ENCODE measurements at places on chromosomes 5 and 9.

DNA sequence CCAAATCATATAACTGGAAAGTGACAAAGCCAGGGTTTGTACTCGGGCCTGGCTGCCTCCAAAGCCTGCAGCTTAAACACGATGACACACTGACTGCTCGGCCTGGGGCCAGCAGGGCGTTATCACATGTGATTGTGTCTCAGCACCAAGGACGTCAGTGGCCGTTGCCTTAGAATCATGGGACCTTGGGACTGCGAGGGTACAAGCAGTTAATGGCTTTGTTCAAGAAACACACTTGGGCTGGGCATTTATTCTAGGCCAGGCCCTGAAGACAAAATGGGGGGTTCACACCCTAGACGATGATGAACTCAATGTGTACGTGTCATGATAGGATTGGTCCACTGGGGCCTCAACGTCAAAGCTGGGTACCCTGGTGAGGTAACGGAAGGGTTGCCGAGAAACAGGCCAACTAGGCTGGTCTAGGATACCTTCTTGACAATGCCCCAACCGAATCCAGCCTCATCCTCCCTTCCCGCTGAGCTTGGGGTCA lies 13.0 kb downstream of the SH3PXD2B start:
- no peak for DNase-seq

DNA sequence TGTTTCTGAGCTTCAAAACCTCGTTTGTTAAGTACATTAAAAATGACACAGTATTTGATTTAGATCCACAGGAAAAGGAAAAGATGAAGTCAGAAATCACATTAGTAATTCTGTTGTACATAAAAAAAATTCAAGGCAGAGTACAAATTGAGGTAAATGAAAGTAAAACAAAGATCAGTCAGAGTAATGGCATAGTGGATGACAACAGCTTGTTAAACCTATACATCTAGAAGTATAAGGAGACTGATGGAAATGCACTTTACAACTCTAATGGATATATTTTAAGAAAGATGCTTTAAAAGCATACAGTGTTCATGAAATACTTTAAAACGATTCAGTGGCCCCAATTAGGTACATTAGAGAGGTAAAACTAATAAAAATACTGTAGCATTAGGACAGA lies 631.3 kb upstream of the SEMA6A start:
- no peak for DNase-seq

DNA sequence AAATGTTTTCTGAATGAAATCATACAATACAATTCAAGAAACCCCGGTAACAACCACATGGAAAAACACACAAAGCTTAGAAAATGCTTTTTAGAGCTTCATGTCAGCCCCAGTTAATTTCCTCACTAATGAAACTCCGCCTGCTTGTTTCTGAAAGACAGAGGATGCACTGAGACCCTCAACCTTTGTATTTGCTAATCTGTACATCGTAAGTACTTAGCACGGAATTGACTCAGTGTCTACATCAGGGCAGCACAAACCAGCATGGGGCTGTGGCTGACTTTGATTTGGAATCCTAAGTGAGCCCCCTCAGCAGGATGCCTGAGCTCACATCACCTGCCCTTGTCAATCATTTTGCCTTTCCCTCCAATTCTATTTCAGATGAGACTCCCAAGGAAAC lies 499.1 kb upstream of the MPDZ start:
- no peak for DNase-seq

GRCh38 chr5:169935762-169936161 lies 44.5 kb downstream of the INSYN2B start:
- DNase-seq, result no peak

DNA sequence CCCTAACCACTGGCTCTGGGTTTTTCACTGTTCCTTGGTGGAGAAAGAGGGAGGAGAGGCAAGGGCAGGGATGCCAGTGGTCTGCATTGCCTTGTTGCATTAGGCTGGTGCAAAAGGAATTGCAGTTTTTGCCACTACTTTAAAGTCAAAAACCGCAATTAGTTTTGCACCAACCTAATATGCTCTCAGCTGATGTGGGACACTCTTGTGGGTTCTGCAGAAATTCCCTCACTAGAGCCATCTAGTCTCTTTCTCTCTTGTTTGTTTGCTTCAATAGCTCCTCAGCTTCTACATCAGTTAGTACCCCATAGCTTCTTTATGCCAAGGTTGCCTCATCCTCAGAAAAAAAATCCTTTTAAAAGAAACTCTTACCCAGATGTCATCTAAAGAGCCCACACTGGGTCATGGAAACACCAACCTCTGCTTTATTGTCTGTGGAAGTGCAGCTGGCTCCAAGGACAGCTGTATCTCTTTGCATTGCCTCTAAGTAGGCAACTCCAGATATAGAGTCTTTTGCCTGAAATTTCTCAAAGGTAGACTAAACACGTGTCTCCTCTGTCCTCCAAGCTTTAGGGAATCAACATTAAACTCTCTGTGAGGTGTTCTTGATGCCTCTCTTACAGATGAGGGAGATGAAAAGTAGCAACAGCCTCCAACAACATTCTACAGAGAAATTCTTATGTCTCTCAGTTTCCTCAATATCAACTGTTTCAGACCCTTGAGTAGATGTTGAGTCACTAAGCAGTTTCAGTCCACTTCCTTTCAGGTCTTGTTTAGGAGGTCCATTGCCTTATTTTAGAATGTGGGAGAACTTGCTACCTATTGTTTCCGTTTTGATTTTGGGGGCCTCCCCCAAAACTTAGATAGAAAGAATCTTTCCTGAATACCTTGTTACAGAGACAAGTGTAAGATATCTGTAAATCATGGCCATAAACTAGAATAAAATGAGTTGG lies 84.9 kb upstream of the MEF2C start:
- no peak for DNase-seq

- no peak for DNase-seq
Measured at GRCh38 chr5:174281089-174281760, 235.7 kb downstream of the NSG2 start.

DNA sequence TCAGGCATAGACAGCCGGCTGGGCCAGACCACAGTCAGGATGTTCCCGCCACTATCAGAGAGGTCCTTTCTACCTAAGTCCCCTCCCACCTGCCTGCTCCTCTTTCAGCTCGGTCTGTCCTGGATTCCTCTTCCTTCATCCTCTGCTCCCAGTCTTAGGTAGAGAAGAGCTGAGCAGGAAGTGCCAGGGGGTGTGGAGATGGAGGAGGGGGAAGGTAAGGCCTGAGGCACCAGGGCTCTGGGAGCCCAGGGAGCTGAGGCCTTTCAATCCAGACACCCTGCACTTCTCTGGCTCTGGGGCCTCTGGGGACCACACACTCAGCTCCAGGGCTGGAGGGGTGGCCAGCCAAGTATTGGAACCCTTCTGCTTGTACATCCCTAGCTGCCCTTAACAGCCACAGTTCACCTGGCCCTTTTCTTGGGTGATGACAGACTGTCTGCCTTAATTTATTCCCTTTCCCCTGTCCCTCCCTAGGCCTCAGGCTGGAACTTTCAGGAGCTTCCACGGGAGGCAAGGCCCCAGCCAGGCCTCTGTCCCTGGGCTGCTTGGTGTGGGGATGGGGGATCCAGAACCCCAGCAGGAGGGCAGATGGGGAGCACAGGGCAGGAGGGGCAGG lies 15.6 kb downstream of the IRF1 start:
- DNase-seq, result no peak

GRCh38 chr5:36683821-36684434 lies 77.5 kb downstream of the SLC1A3 start:
- DNase-seq, result no peak

- no peak for DNase-seq
Measured at GRCh38 chr9:131619680-131620079, 74.4 kb downstream of the PRRT1B start.

DNA sequence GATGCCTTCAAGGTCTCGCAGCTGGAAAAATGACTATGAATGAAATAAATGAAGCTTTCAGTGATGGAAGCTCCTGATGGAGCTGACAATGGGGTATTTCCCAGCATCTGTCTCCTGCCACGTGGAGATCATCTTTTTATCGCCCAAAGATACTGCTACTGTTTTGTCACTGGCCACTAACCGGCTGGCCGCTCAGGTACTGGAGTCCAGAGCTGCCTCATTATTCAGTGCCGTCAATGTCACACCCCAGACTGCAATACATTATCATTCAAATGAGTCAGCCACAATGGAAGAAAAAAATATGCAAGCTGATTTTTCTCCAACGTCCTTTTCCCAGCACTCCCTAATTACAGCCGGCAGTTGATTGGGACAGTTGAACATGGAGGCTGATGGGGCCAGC lies 280.4 kb downstream of the ZSWIM6 start:
- no peak for DNase-seq

- no peak for DNase-seq
Measured at GRCh38 chr5:75885321-75885720, 168.1 kb upstream of the POC5 start.

- DNase-seq, result no peak
Measured at GRCh38 chr9:93629920-93630319, 53.5 kb downstream of the PHF2 start.

- no peak for DNase-seq
Measured at GRCh38 chr9:638152-638551, 203.3 kb upstream of the DMRT1 start.

DNA sequence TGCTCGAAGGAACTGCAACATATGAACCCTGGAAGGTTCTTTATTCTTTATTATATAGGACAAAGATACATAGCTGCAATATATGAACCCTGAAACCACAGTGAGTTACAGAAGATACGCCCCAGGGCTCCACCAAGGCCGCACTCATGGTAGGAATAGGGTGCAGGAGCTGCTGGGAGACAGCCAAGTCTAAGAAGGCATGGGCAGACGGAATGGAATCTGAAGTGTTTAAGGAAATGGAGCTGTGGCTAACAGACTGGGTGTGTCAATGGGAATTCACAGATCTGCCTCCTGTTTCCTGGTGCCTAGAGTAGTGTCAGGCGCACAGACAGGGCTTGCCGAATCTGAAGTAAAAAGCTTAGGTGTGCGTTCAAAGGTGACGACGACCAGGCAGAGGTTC lies 286.4 kb downstream of the DENND1A start:
- no peak for DNase-seq

GRCh38 chr9:100150214-100150613 lies 51.2 kb downstream of the INVS start:
- no peak for DNase-seq

DNA sequence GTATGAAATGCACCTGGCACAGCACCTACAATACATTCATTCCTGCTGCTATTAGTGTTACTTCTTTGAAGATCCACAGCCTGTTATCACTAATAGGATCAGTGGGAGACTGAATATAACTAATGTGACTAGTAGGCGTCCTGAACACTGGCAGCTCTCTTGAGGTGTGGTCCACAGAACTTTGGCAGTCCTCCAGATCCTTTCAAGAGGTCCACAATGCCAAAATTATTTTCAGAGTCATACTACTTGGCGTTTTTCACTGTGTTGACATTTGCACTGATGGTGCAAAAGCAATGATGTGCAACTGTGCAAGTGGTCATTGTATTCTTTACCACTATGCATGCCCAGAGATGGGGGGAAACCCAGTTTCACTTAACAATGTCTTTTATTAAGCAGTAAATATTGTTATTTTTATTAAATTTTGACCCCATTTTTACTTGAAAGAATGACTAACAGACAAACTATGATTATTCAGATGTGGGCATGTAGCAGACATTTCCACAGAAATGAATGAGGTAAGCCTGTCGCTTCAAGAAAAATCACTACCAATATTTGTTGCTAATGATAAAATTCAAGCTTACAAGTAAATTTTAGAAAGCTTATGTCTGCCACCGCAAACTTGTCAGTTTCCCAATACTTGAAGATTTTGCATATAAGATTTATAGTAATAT lies 48.9 kb downstream of the ADRB2 start:
- DNase-seq, result no peak

DNA sequence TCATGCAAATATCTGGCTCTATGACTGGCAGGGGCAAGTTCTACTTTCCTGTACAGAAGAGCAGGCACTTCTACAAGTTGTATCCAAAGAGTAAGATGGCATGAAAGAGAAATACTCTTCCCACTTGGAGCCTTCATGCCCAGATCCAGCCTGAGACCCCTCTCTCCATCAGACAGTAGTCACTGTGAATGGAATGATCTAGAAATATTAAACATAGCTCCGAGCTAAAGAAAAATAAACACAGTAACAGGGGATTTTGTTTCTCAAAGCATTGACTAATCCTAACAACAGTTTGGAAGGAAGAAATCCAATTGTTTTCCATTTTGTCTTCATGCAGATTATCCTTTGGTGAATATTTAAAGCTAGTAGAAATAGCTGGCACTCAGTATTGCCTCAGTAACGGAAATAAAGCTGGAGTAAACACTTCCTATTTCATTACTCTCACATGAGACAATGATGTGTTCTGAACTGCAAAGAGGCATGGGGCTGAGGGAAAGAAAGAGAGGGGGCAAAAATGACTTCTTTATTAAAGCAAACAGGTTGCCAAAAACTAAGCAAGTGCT lies 100.0 kb downstream of the SEMA5A start:
- no peak for DNase-seq

DNA sequence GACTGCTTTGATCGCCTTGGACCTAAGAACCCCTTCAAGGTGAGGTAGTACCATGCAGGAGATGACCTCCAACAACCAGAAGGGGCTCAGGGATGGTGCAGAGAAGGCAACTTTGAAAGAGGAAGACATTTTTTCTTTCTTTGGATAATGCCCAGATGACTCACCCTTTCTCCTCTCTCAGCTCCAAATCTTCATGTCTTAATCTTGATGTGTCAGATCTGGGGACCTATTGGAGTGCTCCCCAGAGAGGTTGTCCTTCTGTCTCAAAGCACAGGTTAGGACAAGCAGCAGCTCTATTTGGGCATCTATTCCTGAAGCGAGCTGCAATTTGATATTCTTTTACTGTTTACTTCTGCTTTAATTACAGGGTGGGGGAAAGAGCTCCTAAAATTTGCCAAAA lies 229.9 kb upstream of the MAP3K1 start:
- no peak for DNase-seq

- DNase-seq, result peak; percentile 75
Measured at GRCh38 chr5:142324871-142325724, at the start of gene SPRY4. Gene SPRY4 (minus strand): TSS chr5:142325021. CDS start chr5:142315108, 9,913 bp downstream.

GRCh38 chr9:106779796-106780195 lies 83.2 kb upstream of the ZNF462 start:
- DNase-seq, result no peak

- DNase-seq, result no peak
Measured at GRCh38 chr9:82989929-82990328, 73.0 kb downstream of the RASEF start.

GRCh38 chr9:101566904-101567724 lies 27.7 kb downstream of the PPP3R2 start:
- DNase-seq, result no peak

- no peak for DNase-seq
Measured at GRCh38 chr5:98454904-98455303, 318.6 kb upstream of the RGMB start.

GRCh38 chr5:5140479-5141338 lies 579 bp downstream of the ADAMTS16 start:
- no peak for DNase-seq

DNA sequence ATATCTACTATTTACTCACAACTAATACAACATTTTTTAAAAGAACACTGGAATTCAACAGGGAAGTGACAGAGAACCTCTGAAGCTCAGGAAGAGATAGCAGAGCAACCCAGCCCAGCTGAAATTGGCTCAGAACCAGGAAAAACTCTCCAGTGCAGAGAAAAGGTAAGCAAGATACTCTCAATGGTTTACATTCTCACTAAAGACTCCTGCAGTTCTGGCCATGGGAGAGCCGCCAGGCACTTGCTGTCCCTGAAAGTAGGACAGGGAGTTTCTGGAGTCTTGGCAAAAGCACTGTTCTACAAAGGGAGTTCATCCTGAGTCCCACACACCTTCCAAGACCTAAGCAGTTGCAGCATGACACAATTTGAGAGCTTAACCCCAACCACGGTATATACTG lies 330.8 kb downstream of the TRIM36 start:
- no peak for DNase-seq
